Inflammatory macrophage (primary cell): ENCODE measurements at places on chromosomes 2 and 18.

GRCh38 chr2:235533616-235534385 lies 40.0 kb downstream of the AGAP1 start:
- DNase-seq: no peak

GRCh38 chr18:12765126-12765525 lies 62.3 kb downstream of the PSMG2 start:
- no peak for DNase-seq

DNA sequence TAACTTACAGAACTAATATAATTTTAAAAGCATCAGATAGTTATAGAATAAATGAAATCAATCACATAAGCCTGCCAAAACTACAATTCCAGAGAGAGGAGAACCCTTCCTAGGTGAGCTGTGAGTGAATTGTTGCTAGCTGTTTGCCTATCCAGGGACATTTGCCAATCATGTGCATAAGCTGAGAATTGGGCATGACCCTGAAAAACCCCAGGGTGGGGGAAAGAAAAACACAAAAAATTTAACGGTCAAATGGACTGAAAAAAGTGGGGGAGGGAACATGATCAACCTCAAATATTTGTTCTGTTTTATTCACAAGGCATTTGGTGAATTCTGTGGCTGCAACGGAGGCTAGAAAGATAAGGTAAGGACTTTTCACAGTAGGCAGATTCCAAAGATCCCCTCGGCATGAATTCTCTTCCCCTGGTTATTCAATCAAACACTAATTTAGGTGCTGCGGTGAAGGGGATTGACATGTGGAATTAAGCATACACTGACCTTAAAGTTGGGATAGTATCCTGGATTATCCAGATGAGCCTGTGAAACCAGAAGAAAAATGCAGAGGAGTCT lies 203.9 kb upstream of the RGPD4 start:
- no peak for DNase-seq

DNA sequence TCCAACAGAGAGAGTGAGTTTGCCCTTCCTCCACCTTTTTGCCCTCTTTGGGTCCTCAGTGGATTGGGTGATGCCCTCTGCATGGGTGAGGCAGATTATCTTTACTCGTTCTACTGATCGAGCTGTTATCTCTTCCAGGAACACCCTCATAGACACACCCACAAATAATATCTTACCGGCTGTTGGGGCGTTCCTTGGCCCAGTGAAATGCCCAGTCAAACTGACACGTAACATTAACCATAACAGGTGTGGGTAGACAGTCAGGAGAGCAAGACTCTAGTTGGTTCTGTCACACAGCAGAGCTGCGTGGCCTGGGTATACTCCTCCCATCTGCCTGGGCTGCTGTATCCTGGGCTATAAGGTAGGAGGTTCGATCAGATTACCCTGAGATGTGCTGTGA lies 144.1 kb downstream of the AGAP1 start:
- no peak for DNase-seq

GRCh38 chr2:501130-501529 lies 176.1 kb downstream of the TMEM18 start:
- DNase-seq: no peak

DNA sequence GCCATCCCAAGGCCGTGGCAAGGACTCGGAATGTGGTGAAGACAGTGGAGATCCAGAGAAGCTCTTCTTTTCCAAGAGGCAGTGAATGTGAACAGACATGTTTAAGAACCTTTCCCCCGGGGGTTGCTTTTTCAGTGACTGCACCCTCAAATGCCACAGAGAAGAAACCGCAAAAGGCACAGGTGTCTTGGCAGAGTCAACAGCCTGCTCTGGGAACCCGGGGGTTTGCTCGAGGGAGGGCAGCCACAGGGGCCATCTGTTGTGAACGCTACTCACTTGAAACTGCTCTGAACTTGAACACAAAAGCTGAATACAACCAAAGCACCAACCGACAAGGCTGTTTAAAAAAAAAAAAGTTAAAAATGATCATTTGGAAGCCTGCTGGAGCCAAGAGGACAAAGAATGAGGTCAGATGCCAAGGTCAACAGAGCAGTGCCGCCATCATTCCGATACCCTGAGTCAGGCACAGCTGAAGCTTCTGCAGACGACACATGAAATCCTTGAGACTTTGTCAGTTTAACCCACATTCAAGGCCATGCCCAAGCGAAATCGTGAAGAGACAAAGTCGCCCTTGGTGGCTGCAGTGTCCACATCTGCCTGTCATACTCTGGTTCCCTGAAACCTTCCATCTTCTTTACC lies 47.4 kb downstream of the PSMG2 start:
- no peak for DNase-seq

GRCh38 chr18:29605365-29605764 lies 1428.4 kb upstream of the CDH2 start:
- DNase-seq: no peak

DNA sequence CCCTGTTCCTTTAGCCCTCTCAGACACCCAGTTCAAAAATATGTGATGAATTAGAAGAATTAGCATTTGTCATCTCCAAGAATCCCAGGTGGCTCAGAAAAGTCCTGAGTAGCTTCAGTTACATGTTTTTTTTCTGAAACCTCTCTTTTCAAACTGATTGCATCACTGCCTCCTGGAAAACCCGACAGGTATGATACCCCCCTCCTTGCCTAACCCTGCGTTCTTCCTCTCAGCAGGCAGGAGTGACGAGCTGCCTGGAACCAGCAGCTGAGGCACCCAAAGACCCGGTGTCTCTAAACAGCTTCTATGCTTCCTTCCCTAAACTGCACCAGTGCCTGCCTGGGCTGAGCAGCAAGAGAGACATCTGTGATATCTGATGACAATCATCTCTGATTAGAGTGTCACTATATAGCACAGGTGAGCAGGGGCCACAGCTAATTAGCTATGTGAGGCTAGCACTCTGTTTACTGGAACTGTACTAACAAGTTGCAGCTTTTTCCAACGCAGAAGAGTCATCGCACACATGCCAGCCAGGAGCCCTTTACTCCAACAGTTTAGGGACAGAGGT lies 376.4 kb upstream of the ATP5MC3 start:
- DNase-seq: no peak

GRCh38 chr2:105522645-105523044 lies 123.8 kb upstream of the FHL2 start:
- no peak for DNase-seq

DNA sequence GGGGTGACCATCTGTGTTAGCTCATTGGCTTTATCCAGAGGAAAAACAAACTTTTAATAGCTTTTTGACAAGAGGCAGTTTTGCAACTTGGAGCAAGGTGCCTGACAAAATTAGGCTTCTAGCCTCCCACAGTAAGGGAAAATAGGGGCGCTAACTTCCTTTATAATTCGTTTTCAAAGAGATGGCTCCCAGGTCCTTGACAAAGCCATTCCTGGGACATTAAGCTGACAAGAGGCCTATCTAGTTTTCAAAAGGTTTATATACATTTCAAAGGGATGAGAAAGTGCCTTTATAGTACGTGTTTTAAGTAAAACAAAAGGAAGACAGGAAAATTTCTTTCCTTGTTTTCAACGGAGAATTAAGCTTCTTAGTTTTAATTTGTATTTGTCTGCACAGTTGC lies 159.4 kb upstream of the GCFC2 start:
- no peak for DNase-seq

- no peak for DNase-seq
Measured at GRCh38 chr2:201854221-201854801, 48.0 kb downstream of the CDK15 start.

DNA sequence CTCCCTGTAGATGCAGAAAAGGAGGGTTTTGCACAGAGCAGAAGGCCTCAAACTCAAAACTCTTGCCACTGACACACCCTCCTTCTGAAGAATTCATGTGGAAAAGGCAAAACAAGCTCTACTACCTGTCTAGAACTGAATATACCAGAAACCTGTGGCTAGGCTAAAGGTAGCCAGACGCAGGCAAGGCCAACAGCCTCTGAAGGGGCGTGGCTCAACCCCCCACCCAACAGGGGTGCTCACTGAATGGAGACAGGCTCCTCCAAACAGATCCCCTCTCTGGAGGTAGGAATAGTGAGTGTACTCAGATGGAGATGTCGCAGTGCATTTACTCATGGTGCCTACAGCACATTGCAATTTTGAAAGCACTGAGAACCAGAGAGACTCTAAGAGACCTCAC lies 3.0 kb upstream of the STK17B start:
- DNase-seq: no peak

DNA sequence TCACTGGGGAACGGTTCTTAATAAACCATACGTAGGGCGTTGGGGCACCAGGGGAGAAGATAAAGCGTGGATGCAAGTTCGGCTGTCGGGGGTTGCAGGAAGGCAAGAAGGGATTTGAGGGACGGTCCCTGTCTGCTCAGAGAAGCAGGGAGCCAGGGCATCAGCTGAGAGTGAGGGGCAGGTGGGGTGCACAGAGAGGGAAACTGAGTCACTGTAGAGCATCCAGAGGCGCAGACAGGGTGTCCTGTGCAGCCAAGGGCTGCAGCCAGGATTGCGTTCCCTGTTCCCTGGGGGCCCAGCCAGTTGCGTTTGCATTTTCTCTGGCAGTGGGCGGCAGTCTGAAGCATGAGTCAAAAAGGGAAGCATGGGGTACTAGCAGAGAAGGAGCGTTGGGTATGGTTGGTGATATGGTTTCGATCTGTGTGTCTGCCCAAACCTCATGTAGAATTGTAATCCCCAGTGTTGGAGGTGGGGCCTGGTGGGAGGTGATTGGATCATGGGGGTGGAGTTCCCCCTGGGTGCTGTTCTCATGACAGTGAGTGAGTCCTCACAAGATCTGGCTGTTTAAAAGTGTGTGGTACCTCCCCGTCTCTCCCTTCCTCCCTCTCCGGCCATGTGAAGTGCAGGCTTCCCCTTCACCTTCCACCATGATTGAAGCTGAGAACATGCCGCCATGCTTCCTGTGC lies 202.9 kb downstream of the NDUFA10 start:
- DNase-seq: peak; percentile 97

- no peak for DNase-seq
Measured at GRCh38 chr2:81084101-81084500, 779.5 kb upstream of the LRRTM1 start.

GRCh38 chr2:133748007-133748700 lies 179.9 kb upstream of the NCKAP5 start:
- no peak for DNase-seq

DNA sequence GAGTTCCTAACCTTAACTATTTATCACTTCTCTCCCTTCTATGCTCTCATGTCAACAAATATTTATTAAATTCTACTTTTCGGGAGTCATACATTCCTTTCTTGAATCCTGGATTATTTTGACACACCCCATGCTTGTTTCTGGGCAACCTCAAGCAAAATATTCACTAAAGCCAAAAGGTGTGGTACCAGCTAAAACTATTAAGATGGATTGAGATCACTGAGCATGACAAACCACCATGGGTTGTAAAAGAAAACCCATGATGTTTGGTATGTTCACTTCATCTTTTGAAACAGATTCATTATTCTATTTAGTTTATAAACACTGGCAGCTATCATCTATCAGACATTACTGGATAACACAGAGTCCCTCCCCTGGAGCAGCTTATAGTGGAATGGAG lies 32.5 kb downstream of the DPP4 start:
- DNase-seq: no peak

GRCh38 chr18:11561293-11561692 lies 48.1 kb upstream of the SLC35G4 start:
- no peak for DNase-seq

DNA sequence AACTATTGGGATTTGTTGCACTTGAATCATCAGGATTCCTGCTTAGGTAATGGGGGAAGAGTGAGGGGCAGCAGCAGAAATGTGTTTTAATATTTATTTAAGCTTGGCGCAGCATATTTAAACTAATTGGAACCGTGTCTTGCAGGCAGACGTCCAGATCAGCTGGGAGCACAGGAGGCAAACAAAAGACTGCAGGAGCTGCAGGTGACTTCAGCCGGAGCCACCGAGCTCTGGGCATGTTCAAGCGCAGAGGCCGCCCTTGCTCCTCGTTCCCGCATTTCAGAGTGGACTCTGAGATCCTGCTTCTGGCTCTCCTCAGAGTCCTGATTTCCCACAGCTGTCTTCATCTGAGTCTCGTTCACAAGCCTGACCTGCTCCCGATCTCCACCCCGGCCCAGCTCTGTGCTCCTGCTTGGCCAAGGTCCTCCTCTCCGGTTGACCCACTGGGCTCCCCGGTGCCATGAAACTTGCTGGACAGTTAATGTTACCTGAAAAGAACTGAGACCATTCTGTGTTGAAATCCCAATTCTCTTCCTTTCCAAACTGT lies 475.5 kb downstream of the SOX11 start:
- no peak for DNase-seq

DNA sequence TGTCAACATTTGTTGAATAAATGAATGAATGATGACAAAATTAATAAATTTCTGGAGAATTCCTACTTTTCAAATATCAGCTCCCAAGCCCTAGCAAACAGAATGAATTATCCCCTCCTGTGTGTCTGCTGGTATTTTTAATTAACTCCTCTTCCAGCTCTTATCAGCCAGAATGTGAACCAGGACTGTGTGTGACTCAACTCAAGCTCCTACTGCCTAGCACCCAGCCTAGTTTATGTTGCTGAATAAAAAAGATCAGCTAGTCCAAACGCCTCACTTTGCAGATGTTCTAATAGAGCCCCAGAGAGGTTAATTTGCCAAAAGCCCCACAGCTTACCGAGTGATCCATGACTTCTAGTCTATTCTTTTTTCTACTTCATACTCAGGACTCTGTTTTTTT lies 50.3 kb downstream of the RABL2A start:
- DNase-seq: no peak

DNA sequence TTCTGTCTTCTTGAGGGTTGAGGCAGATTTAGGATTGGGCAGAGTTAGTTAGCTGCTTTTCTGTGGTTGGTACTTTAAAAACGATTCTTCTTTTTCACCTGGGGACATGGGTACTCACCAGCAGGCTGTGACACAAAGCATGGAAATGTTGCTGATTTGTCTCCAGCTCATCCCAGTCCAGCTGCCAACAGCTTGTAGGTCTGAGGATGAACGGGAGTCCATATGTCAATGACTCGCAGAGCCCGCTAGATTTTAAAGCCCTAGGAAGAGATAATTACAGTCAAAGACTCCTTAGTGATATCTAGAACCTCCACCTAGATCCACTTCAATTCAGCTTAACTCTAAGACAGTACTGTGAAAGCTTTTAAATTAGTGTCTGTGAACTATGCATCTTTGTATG lies 20.8 kb downstream of the DOK1 start:
- no peak for DNase-seq

- no peak for DNase-seq
Measured at GRCh38 chr2:149112713-149113112, 74.2 kb downstream of the LYPD6B start.

DNA sequence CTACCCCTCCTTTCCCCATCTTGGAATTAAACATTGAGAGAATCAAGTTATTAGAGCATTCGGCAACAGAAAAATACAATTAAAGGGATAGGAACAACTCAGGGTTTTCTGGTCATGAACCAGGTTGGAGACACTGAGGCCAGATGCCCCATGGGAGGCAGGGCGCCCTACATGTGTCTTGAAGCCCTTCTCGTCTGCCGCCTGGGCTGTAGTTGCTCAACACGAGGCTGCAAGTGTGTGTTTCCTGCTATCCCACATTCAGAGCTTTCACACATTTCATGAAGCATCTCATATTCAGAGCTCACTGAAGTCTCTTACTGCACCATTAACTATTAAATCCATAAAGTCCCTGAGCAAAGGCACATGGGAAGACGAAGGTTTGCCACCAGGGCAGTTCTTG lies 28.8 kb downstream of the TTC39C start:
- peak; percentile 35 for DNase-seq

- peak; percentile 96 for DNase-seq
Measured at GRCh38 chr2:109213646-109214433, 84.8 kb downstream of the SH3RF3 start.

- DNase-seq: no peak
Measured at GRCh38 chr2:233455006-233455405, 100.7 kb downstream of the DGKD start.

GRCh38 chr18:42640160-42640559 lies 475.3 kb downstream of the RIT2 start:
- no peak for DNase-seq

- DNase-seq: no peak
Measured at GRCh38 chr2:160389875-160390274, 103.7 kb downstream of the RBMS1 start.
